Astrocyte of the spinal cord (primary cell): ENCODE measurements at places on chromosomes 7 and 10.

DNA sequence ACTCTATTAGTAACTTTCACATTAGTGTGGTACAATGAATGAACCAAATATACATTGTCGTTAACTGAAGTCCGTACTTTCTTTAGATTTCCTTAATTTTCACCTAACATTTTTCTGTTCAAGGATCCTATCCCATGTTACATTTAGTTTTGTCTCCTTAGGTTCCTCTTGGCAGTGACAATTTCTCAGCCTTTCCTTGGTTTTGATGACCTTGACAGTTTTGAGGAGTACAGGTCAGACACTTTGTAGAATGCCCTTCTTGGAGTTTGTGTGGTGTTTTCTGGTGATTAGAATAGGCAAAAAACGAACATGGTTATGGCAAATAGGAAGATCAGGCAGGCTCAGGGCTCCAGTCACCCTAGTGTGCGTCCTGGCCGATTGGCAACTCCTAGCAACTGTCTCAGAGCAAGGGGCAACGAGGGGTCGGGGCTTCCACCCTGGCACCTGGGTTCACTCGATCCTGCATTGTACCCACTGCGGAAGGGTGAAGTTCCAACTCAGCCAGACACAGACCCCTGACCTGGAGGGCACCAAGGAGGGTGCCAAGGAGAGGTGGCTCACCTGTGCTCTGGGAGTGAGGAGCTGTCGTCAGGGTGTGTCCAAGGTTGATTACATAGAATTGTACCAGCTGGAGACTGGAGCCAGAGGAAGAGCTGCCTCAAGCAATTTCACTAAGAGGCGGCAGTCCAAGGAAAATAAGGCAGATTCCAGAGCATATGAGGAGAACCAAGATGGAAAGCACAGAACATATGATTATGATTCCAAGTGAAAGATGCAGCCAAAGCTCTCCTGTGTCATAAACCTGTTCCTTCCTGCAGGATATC is 37.5 kb downstream of the PAPSS2 start:
- no peak for DNase-seq

DNA sequence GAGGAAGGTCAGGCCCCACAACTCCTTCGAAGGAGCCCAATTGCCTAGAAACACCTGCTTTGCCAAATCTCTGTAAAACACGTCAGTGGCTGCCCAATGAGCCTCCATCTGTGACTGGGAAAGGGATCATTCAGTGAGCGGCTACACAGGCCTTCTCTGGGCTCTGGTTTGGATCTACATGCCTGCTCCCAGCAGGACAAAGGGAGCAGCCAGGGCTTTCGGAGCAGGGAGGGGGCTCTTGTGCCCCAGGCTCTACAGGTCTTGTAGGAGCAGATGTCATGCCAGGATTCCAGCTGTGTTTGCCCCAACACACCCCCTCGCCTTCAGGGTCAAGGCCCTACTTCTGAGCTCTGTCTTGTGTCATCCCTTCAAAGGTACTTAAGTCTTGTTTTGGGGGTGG is 73.5 kb downstream of the CLEC2L start:
- no peak for DNase-seq

GRCh38 chr10:97977673-97978072 is 52.7 kb downstream of the CRTAC1 start:
- no peak for DNase-seq

DNA sequence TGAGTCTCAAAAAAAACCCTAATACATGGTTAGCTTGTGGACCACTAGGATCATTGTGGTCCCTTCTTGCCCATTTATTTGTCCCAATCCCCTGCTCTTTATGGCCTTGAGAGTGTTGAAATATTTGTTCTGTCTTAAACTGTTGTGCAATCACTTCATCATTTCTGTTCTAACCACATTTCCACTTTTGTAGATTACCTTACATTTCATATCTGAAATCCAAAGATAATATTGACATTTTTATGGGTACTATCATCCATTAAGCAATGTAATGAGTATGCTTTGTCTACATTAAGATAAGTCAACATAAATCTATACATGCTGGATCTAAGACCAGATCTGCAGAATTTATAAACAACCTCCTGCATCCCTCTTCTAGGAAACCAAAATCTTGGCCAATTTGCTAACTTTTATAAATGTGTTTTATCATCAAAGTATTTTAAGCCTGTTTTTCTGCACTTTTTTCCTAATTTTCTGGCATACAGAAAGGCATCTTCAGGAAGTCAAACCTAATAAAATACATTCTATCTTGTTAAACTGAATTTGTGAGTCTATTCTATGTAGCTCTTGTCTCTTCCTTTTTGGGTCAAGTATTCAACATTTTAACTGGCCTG is 359.4 kb upstream of the CELF2 start:
- DNase-seq = peak; percentile 13

DNA sequence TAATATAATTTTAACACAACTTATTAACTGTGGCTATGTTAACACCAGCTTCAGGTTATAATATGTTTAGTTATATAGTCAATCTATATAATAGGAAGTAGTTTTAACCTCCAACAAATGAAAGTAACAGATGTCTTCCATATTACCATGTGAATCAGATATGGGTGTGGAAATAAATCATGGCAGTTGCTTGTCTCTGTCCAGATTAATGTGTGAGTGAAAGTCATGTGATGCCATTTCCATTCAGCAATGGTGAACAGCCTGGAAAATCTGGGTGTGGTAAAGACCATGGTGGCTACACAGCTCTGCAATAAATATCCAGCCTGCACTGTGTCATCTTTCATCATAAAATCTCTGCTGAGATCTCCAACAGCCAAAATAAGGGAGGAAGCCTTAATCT is 27.8 kb downstream of the HEPACAM2 start:
- no peak for DNase-seq

GRCh38 chr7:121079425-121080169 is 91.1 kb downstream of the CPED1 start:
- peak; percentile 46 for DNase-seq

DNA sequence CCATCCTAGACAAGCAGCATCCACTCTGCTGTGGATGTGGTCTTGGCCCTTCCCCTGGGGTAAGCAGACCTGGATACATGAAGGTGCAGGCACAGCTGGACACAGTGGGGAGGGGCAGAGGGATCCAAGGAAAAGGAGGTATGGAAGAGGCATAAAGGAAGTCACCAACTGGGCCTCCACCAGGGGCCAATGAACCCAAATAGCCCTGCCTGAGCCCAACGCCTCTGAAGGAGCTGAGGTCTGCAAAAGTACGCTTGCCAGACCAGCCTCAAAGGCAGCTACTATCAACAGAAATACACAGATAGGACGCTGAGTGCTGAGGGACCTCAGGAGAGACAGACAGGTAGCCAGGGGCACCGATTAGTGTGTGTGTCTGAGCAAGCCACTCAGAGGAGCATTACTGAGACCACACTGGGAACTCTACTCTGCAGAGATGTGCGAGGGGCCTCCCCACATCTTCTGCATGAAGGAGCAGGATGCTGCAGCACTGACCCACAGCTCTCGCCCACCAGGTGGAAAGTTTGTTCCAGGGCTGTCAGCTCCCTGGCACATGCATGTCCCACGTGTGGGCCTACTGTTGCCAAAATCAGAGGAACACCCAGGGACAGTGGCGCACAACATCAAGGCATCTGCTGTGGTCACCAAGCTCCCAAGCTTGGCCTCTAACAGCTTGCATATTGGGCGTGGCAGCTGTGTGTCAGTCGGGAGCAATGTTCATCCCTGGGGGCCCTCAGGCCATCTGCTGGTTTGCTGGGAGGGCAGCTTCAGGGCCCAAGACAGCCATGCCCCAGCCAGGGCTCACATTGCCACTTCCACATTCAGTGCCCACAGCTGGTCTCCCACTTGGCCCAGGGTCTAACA is 40.0 kb downstream of the MKI67 start:
- DNase-seq = no peak

GRCh38 chr10:63374991-63375390 is 90.8 kb downstream of the JMJD1C start:
- DNase-seq = no peak

DNA sequence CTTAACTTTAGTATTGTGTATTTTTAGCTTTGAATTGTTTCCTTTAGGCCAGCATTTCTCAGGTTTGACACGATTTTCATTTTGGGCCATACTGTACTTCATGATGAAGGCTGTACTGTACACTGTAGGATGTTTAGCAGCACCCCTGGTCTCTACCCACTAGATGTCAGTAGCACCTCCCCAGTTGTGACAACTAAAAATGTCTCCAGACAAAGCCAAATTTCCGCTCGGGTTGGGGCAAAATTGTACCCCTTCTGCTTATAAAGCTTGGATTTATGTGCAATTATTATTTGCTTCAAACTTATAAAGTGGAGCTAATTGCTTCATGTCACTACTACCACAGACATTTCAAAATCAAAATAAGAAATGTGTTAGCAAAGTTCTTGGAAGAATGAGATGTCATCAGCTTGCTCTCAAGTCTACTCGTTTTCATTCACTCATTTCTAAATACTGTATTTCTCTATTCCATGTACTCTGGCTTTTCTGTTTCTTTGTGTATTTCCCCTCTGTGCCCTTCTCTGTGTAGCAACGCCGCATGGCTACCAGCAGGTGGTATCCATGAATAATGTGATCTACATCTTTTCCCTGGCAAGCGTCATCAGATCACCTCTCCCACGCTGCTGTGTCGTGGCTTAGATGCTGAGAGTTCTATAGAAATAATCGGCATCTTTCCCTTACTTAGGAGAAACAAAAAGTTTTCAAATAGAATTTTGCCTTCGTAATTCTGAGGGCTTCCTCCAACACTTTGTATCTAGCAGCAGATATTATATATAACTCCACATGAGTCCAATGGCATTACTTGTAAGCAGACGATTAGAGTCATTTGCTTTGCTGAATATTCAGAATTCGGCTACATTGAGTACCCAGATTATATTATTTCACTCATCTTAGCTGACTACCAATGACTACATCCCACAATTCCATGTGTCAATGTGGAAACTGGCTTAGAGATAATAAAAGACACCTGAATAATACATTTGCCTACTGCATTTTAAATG is 47.8 kb upstream of the CALCR start:
- DNase-seq = peak; percentile 29

- no peak for DNase-seq
These were observed 57.8 kb upstream of the SDK1 start for GRCh38 chr7:3243256-3243655.

DNA sequence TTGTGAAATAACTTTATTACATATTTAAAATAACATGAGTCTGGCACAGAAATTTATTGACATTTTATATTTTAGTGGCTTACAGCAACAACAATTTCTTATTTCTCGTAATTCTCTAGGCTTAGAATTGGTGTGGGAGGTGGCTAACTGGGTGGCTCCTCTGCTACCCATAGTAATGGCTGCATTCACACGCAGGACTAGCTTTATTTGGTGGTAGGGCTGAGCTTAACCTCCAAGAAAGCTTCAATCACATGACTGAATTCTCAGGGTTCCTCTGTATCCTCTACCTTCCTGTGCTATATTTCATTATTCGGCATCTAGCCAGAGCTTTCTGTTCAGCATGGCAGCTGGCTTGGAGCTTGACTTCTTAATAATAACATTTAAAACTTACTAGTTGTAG is 138.8 kb downstream of the ZWINT start:
- DNase-seq = no peak
